ENCODE measurements at places on chromosomes 1 and 21.

- DNase-seq, result no peak
Measured at GRCh38 chr1:202812176-202813026, 1.6 kb downstream of the PCAT6 start.

DNA sequence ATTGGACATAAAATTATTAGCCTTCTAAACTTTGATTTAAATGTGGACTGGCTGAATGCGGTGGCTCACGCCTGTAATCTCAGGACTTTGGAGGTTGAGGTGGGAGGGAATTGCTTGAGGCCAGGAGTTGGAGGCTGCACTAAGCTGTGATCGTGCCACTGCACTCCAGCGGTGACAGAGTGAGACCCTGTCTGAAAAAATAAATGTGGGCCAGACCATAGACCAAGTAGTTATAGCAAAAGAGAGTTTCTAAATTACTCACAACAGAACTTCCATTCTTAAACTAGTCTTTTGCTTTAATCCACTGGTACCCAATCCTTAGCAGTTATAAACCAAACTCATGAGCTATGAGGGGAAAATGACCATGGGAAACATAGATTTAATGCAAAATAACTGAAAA lies 35.2 kb downstream of the RAP1A start:
- no peak for DNase-seq

- DNase-seq, result no peak
Measured at GRCh38 chr1:175332515-175332914, 139.9 kb upstream of the KIAA0040 start.

- DNase-seq, result peak; percentile 90
Measured at GRCh38 chr1:19450811-19451515, 34.4 kb downstream of the CAPZB start.

DNA sequence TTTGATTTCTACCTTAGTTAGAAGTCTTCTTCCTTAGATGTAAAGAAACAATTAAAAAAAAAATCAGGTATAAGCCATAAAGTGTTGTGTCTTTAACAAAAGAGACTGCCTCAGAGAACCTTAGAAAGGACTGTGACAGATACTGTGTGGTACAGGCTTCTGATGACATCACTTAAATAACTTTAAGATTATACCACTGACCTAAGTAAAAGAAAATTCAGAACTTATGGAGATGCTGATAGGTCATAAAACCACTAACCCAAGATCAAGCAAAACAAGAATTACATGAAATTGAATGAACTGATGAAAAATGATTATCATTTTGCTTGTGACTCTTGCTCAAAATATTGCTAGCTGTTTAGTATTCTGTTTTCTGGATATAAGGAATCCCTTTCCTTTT lies 220.8 kb downstream of the NRIP1 start:
- DNase-seq, result no peak

DNA sequence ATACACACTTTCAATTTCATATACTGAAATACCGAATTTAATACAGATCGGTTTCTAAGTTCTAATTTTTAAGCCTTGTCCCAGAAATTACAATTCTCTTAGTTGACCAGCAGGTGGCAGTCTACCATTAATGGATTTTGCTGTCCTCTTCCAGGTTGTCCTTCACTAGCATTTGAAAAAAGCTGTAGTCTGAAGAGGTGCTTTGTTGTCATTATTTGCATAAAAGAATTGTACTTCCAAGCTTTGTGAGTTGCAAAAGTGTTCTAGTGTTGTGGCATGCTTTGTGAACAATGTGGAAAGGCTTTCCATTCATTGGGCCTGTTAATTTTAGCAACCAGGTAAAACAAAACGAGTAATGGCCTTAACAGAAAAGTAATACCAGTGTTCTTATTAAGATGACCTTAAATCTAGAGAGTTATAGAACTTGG lies 193.6 kb downstream of the RPS6KC1 start:
- DNase-seq, result peak; percentile 8

DNA sequence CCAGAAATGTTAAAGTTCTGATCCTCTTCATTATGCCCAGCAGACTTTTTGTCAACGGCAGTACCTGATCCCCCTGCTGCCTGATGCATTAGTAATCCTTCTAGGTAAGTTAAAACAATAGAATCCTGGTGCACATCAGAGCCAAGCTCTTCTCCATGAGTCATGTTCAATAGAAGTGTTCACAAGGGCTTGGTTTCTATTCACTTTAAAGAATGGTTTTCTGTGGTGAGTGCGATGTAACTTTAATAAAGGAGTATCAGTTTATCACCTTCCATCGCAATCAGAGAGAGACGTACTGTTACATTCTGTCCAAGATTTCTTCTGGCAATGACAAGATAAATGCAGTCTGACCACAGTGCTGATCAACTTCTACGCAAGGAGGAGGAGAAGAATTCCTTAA lies 96.8 kb downstream of the NRIP1 start:
- no peak for DNase-seq

GRCh38 chr21:41768437-41769042 lies 1.7 kb upstream of the RIPK4 start:
- peak; percentile 50 for DNase-seq

DNA sequence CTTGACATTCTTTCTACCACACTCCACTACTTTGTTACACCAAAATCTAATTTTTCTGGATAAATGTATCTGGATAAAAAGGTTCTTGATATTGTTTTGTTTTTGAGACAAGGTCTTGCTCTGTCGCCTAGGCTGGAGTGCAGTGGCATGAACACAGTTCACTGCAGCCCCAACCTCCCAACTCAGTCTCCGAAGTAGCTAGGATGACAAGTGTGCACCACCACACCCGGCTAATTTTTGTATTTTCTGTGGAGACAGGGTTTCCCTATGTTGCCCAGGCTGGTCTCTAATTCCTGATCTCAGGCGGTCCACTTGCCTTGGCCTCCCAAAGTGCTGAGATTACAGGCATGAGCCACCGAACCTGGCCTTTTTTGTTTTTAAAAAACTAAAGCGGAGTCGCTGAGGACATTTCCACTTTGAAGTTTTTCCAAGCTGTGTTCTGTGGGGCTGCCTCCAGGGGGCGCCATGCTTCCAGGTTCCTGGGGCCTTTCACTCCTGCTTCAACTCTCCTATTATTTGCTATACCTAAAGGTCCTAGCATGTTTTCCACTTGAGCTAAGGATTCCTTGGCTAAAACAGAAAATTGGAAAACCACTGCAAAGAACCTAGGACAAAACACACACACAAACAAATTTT lies 14.1 kb upstream of the NCMAP start:
- DNase-seq, result no peak

DNA sequence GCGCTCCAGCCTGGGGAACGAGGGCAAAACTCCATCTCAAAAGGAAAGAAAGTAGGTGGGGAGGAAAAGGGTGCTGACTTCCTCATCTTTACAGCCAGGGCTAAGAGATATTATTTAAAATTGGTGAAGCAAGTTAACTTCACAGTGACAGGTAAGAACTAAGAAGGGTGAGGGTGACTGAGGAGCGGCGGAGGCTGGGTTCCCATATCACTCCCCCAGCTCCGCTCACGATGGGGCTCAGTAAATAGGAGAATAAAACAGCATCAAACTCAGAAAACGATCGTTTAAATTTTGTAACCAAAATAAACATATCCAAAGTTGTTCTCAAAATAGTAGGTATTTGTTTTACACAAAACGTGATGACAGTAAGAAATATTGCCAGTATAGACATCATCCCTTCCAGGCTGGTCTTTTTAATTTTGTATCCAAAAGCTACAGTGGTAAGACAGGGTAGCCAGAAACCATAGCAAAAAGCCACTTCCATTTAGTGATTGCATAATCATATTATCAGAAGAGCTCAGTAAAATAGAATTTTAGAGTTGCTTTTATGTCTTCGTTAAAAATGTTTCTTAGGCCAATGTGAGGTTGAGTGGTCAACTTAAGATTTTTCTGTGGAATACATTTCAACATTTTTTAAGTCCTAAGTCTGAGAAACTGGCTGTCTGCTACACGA lies 26.2 kb upstream of the ADARB1 start:
- no peak for DNase-seq

- DNase-seq, result no peak
Measured at GRCh38 chr1:150210706-150211105, 25.2 kb downstream of the ANP32E start.

DNA sequence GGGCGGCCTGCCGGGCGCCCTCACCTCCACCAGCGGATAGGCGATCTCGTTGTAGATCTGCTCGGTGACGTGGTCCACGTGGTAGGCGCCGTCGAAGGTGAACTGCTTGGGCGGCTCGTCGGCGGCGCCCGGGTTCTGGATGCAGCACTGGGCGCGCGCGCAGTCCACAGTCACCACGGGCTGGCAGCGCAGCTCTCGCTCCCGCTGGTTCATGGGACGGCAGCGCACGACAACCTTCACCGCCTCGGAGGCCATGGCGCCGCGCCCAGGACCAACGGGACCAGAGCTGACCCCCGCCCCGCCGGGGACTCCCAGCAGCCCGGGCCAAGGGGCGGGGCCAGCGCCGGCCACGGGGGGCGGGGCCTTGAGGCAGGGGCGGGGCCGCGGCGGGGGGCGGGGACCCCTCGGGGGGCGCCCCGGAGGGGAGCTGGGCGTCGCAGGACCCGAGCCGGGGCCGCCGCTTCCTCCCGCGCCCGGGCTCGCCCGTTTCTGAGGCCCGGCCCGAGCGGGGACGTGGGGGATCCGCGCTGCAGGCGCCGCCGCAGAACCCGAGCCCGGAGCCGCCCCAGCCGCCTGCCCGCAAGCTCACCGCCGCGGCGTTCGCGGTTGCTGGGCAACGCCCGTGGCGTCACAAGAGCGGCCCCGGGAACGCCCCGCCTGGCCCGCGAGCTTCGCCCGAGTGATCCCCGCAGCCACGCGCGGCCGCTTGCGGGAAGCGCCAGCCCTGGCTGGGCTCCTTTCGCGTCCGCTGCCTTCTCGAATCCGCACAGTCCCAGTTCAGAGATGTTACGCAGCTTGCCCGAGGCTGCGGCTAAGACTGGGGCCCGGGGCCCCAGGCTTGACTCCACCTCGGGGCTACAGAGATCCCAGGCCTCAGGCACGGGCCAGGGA lies at the start of gene KIF17:
Gene KIF17, minus strand, starts transcription at position 556 of the 891 bp plus-strand sequence. Its CDS starts 301 bp downstream, at position 255.
- DNase-seq, result peak; percentile 67

GRCh38 chr1:40872276-40872675 lies 10.1 kb upstream of the CITED4 start:
- DNase-seq, result no peak

GRCh38 chr1:50497007-50497406 lies 73.8 kb upstream of the DMRTA2 start:
- DNase-seq, result no peak

GRCh38 chr1:151036356-151036755 lies at the start of gene BNIPL:
BNIPL (plus strand) TSS chr1:151036586; CDS start chr1:151036726, 140 bp downstream.
- DNase-seq, result no peak
